ENCODE measurements at places on chromosomes 12 and 14.

GRCh38 chr12:66648033-66648735, 30.7 kb downstream of the GRIP1 start:
- DNase-seq = no peak

- no peak for DNase-seq
Observed at GRCh38 chr12:46917821-46918220, 92.0 kb upstream of the SLC38A4 start.

GRCh38 chr12:55673638-55674037, 34.1 kb downstream of the ITGA7 start:
- no peak for DNase-seq

DNA sequence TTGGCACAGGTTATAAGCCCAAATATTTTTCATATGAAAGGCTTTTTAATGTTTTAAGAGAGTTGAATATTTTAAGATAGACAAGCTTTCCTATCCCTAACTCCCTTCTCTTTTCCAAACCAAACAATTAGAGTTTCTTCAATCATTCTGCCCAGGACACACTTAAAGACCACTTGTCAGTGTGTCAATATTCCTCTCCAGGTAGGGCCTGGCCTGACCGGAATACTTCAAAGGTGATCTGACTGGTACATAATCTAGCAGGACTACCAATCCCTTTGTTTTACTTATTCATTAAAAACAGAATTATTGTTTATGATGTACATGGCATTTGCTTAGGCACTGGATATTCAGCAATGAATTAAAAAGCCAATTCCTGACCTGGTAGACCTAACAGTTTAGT, 24.2 kb upstream of the SNRPF start:
- DNase-seq = no peak
